ENCODE measurements at places on chromosomes 2 and 18.
A peak's percentile ranks its signal among the peaks of the same experiment; 100 is the strongest.

GRCh38 chr2:11754700-11755015 is 8.2 kb downstream of the LPIN1 start:
- no peak for DNase-seq

GRCh38 chr2:129459200-129459876 is 520.1 kb upstream of the RAB6C start:
- DNase-seq = no peak

DNA sequence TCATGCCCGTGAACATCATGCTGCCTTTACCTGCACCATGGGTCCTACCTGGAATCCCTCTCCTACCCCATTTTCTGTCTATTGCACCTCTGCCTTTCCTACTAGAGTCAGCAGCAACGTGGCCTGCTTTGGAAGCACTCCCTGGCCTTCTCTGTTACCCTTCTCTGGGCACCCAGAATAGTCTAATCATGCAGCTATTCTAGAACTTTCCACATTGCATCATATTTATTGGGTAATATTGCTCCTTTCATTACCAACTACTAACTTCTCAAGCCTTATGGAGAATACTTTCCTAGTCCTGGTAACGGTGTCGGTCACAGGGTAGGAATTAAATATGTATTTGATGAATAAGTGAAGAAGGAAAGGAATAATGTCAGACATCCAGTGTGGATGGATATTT is 33.3 kb upstream of the CREG2 start:
- DNase-seq = no peak

- peak; percentile 87 for DNase-seq
Measured at GRCh38 chr2:192146069-192147015, 48.4 kb downstream of the TMEFF2 start.

GRCh38 chr2:208034503-208035140 is 9.3 kb upstream of the PLEKHM3 start:
- no peak for DNase-seq

- no peak for DNase-seq
Measured at GRCh38 chr2:202442882-202443281, 66.8 kb downstream of the BMPR2 start.

DNA sequence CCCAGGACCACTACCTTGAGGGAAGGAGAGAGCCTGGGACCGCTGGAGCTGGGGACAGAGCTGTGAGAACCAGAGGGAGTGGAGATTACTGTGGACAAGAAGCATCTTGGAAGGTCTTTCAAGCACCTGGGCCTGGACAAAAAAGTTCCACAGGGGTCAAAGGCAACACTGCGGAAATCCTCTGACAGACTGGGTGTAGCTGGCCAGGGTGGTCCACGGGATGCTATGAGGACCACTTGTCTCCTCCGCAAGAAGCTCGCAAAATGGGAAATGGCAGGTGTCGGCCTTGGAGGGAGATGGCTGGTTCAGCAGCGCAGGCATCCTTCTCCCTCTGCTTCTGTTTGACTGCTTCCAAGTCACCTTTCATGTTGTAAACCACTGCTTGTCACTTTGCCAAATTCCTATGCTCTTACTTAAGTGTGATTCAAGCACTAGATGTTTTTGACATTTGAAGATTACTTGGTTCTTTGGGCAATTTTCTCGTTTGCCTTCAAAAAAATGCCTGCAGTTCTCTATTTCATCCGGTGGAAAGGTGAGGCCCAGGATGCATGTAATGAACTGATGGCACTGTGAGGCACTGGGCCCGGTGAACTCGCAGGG is 27.7 kb downstream of the KLHL29 start:
- peak; percentile 79 for DNase-seq

GRCh38 chr18:58662118-58662517 is 9.1 kb upstream of the MALT1 start:
- no peak for DNase-seq

- peak; percentile 58 for DNase-seq
Measured at GRCh38 chr2:219459460-219460311, 25.0 kb downstream of the SPEG start.

DNA sequence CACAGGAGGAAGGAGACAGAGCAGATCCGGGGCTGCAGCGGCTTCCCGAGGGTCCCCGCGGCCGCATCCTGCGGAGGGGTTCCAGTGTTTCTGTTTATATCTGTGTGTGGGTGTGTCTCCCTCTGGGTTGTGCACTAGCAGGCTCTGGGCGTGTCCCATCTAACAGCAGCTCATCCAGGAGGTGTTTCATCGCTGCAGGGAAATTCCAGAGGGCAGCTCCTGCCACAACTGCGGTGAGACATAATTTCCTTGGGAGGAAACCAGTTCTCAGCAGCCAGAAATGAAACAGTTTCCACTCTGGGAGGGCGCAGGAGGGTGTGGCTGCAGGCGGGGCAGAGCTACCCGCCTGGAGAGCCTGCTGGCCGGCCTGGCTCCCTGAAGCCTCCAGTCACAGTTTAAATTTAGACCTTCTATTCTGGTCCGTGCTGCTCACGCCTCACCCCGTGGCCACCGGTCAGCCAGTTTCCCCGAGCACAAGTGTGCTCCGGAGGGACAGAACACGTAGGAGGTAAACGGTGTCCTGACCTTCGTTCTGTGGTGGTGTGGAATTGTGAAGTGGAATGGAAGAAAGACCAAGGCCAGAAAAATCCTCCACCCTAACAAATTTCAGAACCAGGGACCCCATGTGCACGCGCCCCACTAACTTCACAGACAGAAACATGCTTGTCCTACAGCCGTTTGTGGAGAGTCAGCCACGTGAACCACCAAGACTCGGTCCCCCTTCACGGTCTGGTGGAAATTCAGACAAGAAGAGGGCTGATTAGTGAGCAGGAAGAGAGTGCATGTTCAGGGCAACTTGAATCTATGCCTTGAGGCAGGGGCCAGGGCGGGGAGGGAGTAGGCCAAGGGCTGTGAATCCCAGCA is 50.2 kb downstream of the TEX44 start:
- DNase-seq = peak; percentile 97

- DNase-seq = peak; percentile 22
Measured at GRCh38 chr2:192029089-192029488, 165.6 kb downstream of the TMEFF2 start.

GRCh38 chr18:8468191-8468590 is 141.0 kb upstream of the RAB12 start:
- no peak for DNase-seq

- no peak for DNase-seq
Measured at GRCh38 chr2:129354631-129355030, 624.8 kb upstream of the RAB6C start.

GRCh38 chr2:151239624-151240023 is 22.0 kb downstream of the RBM43 start:
- DNase-seq = no peak

- DNase-seq = peak; percentile 80
Measured at GRCh38 chr2:242075168-242075567, 205.6 kb downstream of the RTP5 start.

DNA sequence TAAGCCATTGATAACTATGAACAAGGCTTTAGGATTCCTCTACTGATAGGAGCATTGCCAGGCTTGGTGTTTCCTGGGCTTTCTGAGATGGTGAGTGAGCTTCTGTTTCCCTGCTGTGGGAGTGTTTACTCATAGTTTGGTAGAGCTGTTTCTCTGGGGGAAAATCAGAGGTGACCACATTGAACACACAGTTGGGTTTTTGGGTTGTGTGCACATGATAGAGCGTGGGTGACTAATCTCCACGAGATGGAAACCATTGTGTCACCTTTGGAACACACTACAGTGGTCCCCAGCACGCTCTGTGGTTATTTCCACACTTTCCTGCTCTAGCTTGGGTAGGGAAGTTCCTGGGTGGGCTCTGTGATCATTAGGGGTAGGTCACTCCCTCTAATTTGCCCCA is 5.4 kb downstream of the IL1R1 start:
- DNase-seq = no peak

- DNase-seq = no peak
Measured at GRCh38 chr18:47574966-47575365, 323.5 kb upstream of the SKOR2 start.

- no peak for DNase-seq
Measured at GRCh38 chr2:159192371-159192918, 94.1 kb downstream of the WDSUB1 start.

GRCh38 chr18:64966667-64967066 is 784.1 kb upstream of the CDH7 start:
- peak; percentile 16 for DNase-seq

- DNase-seq = no peak
Measured at GRCh38 chr2:207243601-207244000, 77.9 kb upstream of the KLF7 start.

DNA sequence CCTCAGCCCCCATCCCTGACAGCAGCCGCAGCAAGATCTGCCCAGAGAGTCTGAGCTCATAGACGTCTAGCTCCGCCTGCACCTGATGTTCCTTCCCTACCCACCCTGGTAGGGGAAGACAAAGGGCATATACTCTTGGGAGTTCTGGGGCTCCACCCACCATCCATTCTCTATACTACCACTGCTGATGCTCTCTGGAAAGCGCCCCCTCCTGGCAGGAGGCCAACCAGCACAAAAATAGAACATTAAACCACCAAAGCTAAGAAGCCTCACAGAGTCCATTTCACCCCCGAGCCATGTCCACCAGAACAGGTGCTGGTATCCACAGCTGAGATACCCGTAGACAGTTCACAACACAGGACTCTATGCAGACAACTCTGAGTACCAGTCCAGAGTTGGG is 662.6 kb upstream of the FAM98A start:
- no peak for DNase-seq

- DNase-seq = no peak
Measured at GRCh38 chr18:49722477-49722876, 90.9 kb downstream of the ACAA2 start.

- DNase-seq = no peak
Measured at GRCh38 chr2:105763076-105763475, 18.4 kb downstream of the NCK2 start.

- DNase-seq = no peak
Measured at GRCh38 chr2:241156971-241157441, 6.7 kb downstream of the PPP1R7 start.

DNA sequence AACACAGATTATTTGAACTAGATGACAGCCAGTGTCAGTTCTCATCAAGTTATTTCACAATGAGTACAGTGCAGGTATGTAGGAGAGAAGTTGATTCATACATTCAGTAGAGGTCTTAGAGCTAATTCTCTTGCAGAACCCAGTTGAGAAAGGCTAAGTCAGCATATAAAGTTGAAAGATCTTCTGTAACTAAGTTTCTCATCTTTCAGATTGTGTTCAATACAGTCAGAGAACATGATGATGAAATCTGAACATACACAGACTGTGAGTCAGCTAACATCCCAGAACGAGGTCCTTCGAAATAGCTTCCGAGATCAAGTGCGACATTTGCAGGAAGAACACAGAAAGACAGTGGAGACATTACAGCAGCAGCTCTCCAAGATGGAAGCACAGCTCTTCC is 41.9 kb upstream of the LIMS1 start:
- peak; percentile 82 for DNase-seq

- peak; percentile 12 for DNase-seq
Measured at GRCh38 chr2:222305516-222306392, 7.0 kb upstream of the PAX3 start.

GRCh38 chr2:180733330-180733729 is 247.1 kb upstream of the UBE2E3 start:
- DNase-seq = no peak

DNA sequence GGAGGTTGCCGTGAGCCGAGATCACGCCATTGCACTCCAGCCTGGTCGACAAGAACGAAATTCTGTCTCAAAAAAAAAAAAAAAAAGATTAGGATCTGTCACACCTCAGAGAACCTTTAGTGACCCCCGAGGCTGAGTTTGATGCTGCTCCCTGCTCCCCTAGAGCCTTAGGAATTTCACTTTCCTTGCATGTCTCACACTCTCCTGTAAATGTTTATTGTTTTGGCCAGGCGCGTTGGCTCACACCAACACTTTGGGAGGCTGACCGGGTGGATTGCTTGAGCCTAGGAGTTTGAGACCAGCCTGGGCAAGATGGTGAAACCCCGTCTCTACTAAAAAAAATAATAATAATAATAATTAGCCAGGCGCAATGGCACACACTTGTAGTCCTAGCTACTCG is 31.5 kb downstream of the SRSF7 start:
- DNase-seq = no peak

GRCh38 chr18:8536231-8536630 is 73.0 kb upstream of the RAB12 start:
- DNase-seq = no peak

DNA sequence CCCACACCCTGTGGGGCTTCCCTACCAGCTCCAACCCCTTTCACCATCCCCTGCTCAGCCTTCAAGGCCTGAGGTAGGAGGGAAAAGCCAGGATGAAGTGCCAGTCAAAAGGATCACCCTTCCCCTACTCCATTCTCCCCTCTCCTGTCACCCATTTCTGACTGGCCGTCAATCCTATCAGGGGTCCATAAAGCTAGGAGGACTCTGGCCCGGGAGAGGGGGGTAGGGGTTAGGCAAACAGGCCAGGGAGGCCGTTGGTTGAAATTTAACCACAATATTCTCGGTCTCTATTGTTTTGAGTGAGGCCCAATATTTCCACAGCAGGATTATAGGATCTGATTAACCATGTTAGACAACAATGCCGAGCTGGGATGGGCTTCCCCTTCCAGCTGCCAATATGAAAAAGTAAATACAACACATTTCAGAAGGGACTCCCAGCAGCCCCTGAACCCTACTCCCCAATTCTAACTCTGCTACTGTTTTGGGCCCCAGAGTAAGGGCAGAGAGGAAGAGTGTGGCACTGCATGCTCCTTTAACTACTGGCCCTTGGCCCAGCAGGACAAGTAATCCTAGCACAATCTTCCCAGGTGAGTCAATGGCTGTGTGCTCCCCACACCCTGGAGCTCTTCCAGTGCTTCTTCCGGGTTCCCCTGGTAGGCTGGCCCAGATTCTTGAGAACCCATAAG is 10.6 kb upstream of the IHH start:
- no peak for DNase-seq

All from fibroblast of skin of back (primary cell).